ENCODE measurements at places on chromosomes 5 and 9. TPM values are rescaled to one million over a fixed set of nuclear protein-coding genes. Genes with fewer than 3 reads are reported as not detected.

The SLC6A19 gene
- 0.09 TPM for total RNA-seq

The TLE1 gene
- total RNA-seq = 7.0 TPM

- no peak overlapping the region for H3K27ac ChIP-seq
- no peaks in the 10 kb centered on the region for H3K4me1 ChIP-seq
- H3K27me3 ChIP-seq = peaks cover 36% of the 10 kb centered on the region
- H3K4me3 ChIP-seq = no peak overlapping the region
Observed at GRCh38 chr5:135069016-135069770, 35.2 kb upstream of the PITX1 start.

DNA sequence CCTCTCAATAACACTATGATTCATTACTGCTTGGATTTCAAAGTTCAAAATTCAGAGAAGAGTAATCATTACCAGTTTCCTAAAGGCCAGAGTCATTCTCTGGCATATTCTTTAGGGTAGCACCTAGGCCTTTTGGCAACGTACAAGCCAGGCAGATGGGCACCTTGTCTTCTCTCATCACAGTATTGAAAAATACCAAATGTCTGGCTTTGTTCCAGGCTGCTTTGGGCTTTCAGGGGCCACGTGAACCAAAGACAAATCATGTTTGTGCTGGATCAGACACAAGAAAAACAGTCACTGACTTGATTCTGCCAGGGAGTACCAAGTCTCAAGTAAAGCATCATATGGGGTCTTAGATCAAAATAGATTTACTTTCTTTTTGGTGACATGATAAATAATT is 15.5 kb downstream of the MEGF9 start:
- DNase-seq = no peak
- no peak overlapping the region for H3K27ac ChIP-seq

DNA sequence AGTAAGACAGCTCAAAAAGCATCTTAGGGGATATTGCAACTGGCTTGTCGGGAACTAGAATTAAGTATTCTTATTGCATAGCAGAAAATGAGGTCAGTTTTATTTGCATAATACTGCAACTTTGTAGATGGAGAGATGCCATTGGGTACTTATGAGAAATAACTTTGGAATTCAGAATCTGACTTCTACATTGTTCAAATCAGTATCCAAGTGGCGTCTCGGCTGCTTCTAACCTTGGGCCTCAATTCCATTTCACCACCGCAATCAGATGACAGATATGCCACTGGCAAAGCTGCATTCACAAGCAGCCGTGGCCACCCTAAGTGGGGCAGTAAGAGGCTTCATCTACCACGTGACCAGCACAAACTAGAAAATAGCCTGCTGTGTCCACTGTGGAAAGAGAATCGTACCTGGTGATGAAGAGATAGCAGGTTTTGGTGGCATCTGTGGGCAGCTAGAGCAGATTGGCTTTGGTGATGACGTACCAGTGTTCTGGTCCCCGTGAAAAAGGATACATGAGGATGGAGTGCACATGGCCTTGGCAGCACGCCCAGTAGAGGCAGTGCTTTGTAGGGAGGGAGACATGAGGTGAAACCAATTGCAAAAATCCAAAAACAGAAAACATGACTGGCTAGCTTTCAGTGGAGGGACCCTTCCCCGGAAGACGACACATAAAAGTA is 116.6 kb downstream of the KLHL3 start:
- no peak for DNase-seq
- H3K27me3 ChIP-seq = no peaks in the 10 kb centered on the region
- no peak overlapping the region for H3K27ac ChIP-seq
- peaks cover 13% of the 10 kb centered on the region for H3K36me3 ChIP-seq

- H3K27me3 ChIP-seq = no peaks in the 10 kb centered on the region
- H3K4me1 ChIP-seq = peaks cover 7% of the 10 kb centered on the region
- no peak for DNase-seq
Observed at GRCh38 chr5:40484495-40484894, 195.2 kb upstream of the PTGER4 start.

- no peaks in the 10 kb centered on the region for H3K36me3 ChIP-seq
- H3K4me1 ChIP-seq = no peaks in the 10 kb centered on the region
- H3K27ac ChIP-seq = no peak overlapping the region
- H3K4me3 ChIP-seq = no peak overlapping the region
Observed at GRCh38 chr9:9904041-9904440, 708.8 kb downstream of the PTPRD start.
